ENCODE measurements at places on chromosomes 5 and 9.

DNA sequence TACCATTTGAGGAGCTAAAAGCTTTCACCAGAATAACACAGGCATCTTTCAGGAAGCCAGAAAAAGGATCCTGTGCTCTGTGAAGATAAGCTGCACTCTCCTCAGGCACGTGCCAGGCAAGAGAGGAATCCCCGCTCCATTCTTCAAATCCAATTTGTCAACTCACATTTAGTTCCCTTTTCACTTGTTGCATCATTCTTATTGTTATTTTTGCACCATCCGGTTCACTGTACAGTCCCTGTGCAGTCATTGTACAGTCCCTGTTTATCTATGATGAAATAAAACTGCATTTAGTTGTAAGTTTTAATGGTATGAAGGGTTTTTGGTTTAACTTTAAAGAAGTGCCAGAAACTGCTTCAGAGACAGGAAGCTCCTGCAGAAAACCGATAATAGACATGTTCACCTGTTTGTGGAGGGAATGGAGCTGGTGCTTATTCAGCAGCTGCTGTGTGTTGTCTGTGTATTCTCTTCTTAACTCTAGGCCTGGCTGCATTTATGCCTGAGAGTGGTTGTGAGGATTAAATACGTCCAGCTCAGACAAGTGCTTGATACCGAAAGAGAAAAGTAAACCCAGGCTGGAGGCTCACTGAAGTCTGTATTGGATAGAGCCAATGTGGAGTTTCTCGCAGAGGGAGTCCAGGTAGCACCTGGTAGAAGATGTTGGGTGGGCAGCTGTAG is 22.4 kb downstream of the IFNW1 start:
- DNase-seq = no peak

DNA sequence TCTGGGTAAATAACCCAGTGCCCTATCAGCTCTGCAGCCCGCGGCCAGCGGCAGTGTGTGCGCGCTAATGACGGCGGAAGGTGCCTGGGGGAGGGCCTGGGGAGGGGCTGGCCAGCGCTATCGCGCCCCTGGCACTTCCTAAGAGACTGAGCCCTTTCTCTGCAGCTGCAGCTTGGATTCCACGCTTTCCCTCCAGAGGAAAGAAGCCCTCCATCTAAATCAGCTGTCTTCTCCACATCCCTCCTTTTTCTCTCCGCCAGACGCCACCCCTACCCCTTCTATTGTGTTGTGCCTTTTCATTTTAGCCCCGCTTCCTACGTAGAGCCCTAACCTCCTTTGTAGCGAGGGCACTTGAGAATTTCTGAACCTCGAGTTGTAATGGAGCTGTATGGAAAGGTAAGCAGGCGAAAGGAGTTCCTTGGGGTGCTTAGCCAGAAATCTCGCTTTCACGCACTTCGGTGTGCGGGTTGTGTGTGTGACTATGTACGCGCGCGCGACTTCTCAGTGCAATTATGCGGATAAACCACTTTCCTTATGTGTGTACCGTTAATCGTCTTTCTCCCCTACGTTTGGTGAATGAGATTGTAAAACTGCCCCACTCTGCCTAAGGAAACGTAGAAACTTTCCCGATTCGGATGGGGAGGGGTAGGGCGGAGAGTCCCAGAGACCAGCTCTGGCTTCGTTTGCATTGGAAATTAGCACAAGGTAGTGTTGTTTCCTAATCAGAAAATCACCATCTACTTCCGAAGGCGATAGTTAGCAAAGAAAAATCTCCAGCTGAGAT is 664 bp upstream of the RAB3C start:
- no peak for DNase-seq

DNA sequence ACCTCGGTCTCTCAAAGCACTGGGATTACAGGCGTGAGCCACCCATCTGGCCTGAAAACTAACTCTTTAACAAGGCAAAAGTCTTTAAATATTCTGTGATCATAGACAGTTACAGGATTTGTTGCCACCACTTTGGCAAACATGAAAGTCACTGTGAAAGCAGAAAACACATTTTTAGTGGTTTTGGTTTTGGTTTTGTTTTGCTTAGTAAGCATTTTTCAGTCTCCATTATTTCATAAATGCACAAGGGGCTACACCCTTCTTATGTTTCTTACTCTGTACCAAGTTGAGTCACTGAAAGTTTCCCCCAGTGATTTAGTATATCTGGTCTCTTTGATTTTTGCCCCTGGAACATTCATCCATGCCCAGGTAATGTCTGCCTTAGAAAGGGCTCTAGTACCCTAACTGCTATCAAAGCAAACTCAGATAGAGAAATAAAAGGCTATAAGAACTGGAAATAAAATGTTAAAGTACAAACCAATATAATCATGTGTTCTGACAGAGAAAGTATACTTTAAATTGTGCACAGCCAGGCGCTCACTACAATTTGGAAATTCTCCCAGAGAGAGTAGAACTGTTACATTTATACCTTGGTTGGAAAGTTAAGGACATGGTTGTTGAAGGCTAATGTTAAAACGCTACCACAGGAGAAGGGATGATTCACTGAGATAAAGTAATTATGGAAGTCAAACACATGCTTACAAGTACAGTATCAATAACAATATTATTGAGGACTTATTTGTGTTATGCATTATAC is 1022.5 kb upstream of the DMAC1 start:
- no peak for DNase-seq

GRCh38 chr5:144369006-144369405 is 198.3 kb downstream of the KCTD16 start:
- DNase-seq = no peak

- DNase-seq = no peak
Observed at GRCh38 chr5:73122875-73123810, 2.8 kb downstream of the TMEM171 start.

DNA sequence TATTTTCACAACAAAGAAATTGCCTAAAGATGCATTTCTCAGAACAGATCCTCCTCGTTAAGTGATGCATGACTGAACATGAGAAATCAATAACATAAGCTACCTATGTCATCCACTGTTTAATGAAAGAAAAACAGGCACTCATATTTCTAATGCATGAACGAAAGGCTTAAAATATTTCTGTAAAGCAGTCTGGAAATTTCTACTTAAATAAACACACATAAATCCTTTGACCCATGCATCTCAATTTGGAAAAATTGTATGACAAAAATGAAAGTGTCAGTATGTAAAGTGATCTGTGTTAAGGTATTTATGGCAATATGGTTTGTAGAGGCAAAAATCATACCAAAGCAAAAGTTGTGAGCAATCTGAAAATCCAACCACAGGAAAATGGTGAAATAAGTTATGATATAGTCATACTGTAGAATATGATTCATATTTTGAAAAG is 399.2 kb upstream of the GRAMD2B start:
- DNase-seq = no peak

- DNase-seq = no peak
Observed at GRCh38 chr5:127599320-127599719, 49.6 kb upstream of the CTXN3 start.

GRCh38 chr5:14211818-14212803 is 69.0 kb downstream of the TRIO start:
- DNase-seq = no peak

DNA sequence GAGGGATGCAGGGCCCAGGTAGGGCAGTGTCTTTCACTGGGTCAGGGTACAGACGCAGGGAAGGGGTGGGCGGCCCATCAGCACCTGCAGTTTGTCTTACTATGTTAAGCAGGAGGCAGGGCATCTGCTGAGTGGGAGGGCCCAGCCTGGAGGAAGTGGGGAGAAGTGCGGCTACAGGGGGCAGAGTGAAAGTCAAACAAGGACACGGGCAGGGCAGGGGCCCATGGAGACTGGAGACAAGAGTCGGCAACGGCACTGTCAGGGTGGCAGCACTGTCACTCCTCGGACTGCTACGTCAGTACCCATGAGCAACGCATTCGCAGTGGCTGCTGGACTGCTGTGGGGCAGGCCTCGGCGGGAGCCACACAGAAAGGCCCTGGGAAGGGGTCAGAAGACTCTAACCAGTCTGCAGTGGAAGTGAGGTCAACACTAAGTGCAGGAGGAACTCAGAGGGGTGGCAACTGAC is 19.7 kb downstream of the CAMSAP1 start:
- DNase-seq = no peak

DNA sequence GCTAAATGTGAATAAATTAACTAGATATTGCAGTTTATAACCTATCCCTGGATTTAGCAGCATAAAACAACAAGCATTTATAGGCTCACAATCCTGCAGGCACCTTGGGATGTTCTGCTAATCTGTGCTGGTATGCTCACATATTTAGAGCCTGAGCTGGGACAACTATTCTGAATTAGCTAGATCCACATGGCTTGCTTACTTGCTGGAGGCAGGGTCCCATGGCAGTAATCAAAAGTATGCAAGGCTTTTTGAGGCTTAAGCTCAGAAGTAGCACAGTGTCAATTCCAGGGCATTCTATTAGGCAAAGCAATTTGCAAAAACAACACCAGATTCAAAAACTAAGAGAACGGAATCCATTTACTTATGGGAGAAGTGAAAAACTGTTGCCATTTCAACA is 745.0 kb upstream of the ACO1 start:
- no peak for DNase-seq

GRCh38 chr9:94156348-94157049 is 72.2 kb downstream of the PTPDC1 start:
- no peak for DNase-seq

DNA sequence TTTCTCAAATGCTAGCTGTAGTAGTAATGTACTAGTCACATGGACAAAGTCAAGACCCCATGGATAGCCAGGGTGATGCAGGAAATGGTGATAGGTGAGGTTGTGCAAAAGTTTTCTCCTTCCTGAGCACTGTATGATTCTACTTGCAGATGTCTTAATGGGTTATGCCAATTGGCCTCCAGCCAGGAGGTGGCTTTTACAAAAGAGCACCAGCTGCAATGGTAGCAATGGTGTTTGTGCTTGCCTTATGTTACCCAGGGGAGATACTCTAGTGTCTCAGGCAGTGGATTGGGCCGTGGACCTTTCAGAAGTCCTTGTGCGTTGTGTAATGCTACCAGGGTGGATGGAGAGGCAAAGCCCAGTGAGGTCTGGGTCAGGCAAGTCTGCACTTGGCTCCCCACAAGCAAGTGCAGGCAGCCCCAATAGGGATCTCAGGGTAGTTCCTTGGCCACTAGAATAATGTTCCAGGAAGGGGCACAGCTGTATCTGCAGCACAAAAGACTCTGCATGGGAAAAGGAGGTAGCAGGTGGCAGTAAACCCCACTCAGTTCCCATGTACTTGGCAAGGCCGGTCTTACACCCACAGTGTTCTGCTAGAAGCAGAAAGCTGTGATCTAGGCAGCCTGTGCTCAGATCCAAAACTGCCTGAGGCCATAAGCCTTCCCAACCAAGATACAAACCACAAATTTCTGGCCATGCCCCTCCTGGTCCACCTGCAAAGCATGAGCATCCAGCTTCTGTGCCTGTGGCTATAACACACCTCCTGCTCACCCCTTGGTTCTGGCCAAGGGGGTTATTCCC is 46.4 kb upstream of the EDIL3 start:
- DNase-seq = no peak

- no peak for DNase-seq
Observed at GRCh38 chr9:106443520-106443919, 419.4 kb upstream of the ZNF462 start.

DNA sequence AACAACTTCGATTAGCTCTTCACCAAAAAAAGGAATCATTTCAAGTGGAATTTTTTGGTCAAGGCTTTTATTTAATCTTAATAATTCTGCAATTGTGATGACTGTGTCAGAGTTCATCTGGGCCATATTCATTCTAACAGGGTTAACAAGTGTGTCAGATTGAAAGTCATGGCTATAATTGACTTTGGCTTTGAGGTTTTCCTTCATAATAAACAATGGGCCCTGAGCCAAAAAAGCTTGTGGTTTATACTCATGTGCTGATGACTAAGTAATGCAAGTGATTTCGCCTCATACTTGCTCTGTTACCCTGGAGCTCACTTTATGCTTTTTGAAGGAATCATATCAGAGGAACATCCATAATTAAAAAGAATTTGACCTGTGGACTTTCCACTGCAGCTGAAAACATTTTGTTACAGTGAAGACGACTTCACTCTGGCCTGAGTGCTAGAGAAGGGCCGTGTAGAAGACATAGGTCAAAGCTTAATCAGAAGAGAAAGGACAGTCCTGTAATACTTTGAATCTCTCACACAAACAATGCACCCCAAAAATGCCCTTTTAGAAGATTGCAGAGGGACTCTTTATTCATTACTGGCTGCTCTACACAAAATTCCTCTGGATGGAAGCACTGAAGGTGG is 101.7 kb downstream of the GDNF start:
- peak; percentile 76 for DNase-seq

DNA sequence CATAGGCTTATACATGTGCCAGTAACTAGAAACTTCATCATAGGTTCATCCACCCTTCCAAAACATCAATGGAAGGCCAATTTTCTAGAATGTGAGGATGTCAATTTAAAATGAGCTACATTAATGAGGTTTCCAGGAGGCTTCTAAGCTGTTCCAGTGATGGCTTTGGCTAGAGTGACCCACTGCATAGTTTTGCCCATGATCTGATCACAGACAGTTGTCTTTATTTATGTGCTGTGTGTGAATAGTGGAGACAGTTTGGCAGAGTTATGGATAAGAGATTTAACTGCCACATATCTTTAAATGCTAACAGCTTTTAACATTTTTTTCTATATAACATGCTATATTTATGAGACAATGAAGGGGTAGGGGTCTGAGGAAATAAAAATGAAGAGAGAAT is 139.0 kb upstream of the ZNF462 start:
- DNase-seq = no peak

DNA sequence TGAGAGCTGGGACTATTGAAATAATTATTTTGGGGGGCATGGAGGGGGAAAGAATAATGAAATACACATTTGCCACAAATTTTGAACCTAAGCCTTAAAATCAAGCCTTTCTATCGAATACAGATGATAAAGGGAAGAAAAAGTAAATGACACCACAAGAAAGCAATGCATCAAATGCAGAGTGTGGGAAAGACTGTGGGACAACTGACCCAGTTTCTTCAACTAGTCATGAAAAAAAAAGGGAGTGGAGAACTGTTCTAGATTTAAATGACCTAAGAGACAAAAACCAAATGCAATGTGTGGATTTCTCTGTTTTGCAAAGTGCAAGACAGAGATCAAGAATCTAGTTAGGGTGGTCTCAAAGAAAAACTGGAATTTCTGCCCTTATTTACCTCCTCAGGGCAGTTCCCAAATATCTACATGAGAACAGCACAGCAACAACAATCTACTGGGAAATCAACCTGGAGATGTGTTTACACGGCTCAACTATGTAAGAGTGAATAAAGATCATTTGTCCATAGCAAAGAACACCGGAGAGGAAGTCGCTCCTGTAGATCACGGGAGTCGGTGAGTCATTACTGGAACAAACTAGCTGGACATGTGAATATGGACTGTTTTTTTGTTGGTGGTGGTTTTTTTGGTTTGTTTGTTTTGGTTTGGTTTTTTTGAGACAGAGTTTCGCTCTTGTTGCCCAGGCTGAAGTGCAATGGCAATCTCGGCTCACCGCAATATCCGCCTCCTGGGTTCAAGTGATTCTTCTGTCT is 145.9 kb downstream of the DROSHA start:
- DNase-seq = no peak

DNA sequence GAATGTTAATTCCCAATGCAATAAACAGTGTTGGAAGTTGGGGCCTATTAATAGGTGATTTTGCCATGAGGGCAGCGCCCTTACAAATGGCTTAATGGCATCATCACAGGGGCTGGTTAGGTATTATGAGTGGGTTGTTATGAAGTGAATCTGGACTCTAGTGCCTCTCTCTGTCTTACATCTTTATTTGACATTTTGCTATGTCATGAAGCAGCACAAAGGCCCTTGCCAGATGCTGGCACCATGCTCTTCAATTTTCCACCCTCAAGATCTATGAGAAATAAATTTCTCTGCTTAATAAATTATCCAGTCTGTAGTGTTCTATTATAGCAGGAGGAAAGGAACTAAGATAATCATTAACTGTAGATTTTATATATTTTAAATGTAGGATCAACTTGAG is 1098.7 kb upstream of the NUDT12 start:
- DNase-seq = no peak

- DNase-seq = no peak
Observed at GRCh38 chr5:113295111-113295539, 139.7 kb downstream of the TSSK1B start.

Measured in AG04450 (cell line).